A549 treated with Hydrocortisone at 1 μM for 4 hours (cell line): ENCODE measurements at places on chromosomes 3 and 15. TPM values are rescaled to one million over a fixed set of nuclear protein-coding genes. Genes with fewer than 3 reads are reported as not detected.

ARNT2 gene
- total RNA-seq = 14.7 to 17.4 TPM (median 15.8 TPM) in 5 replicates

AP4E1 gene
- 7.3 to 12.5 TPM (median 9.6 TPM) in 5 replicates for total RNA-seq

PODXL2 gene
- 8.6 to 11.0 TPM (median 9.2 TPM) in 5 replicates for total RNA-seq

CHRM5 gene
- total RNA-seq = 0.02 to 0.05 TPM (median 0.03 TPM) in 3 of 5 replicates, not detected in the others

RTP3 gene
- total RNA-seq = not detected in 5 replicates

SLC30A4 gene
- total RNA-seq = 1.6 to 2.4 TPM (median 1.6 TPM) in 5 replicates

FBXL22 gene
- 0.15 to 0.76 TPM (median 0.25 TPM) in 5 replicates for total RNA-seq
